CD4-positive, alpha-beta T cell treated with Interferon alpha-2 for 1 hour (primary cell): ENCODE measurements at places on chromosomes 16 and 17.

DNA sequence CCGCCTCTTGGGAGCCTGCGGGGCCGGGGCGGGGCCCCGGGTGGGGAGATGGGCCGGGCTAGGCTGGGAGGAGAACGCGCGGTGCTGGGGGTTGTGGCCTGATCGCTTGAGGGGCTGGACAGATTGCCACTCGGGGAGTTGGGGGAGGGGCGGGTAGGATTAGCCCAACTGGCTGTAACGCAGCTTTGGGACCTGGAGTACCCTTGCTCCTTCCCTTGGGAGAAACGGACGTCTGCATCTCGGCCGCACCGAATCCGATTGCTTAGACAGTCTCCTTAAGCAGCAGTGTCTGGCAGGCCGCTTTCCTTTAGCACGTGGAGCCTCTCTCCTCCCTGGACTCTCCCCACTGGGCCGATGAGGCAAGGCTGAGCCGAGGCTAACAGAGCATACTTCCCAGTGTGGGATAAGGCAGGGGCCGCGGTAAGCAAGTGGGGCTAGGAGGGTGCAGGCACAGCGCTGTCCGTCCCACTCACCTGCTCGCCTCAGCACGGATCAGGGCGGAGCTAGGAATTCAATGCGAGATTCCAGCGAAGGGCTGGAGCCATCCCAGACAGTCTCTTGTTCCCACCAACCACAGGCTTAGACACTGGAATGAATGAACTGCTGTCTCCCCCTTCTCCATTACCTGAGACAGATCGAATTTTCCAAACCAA, 540 bp upstream of the ACLY start:
- no peak for DNase-seq

GRCh38 chr17:65626451-65626850, 65.0 kb upstream of the AXIN2 start:
- no peak for DNase-seq

DNA sequence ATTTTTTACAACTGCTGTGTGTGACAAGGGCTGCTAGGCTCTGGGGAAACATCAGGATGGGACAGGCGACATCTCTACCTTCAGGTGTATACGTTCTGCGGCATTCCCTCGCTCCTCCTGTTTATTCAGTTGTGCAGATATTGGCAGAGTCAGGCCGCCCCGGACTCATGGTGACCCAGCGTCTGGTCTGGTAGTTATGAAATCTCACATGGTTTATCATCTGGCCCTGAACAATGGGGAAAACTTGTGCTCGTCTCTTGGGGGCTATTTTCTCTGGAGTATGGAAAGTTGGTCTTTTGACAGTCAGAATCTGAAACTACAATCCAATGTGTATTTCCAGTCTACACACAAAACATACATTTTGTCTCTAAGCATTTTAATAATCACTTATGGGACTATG, 3.3 kb downstream of the MARCHF10 start:
- no peak for DNase-seq

GRCh38 chr16:10616756-10617640, 36.6 kb upstream of the EMP2 start:
- DNase-seq: no peak

DNA sequence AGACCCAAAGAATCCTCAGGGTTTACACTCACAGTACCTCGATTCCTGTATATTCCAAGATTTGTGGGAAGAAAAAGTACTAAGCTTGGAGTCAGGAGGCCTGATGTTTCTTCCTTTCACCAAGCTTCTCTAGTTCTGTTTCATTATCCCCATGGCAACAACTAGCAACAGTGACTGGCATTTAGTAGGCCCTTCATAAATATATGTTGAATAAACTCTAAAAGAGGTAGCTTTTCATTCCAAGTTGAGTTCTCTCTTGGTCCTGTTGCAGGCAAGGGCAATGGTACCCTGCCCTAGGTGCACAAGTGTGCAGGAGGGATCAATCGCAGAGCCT, 527 bp upstream of the UBE2Z start:
- no peak for DNase-seq
